ENCODE measurements at places on chromosomes 5 and 9.

- H3K4me1 ChIP-seq, result no peaks in the 10 kb centered on the region
- no peaks in the 10 kb centered on the region for H3K36me3 ChIP-seq
- no peaks in the 10 kb centered on the region for H3K27me3 ChIP-seq
- H3K4me3 ChIP-seq, result no peak overlapping the region
These were observed 457.5 kb downstream of the KIF4B start for GRCh38 chr5:155471027-155471426.

GRCh38 chr5:124365361-124365801 is 381.1 kb downstream of the ZNF608 start:
- peaks cover 2% of the 10 kb centered on the region for H3K27me3 ChIP-seq
- DNase-seq, result peak; percentile 26
- peak overlapping the region; percentile 75 for H3K27ac ChIP-seq
- no peak overlapping the region for H3K4me3 ChIP-seq
- H3K36me3 ChIP-seq, result peaks cover 6% of the 10 kb centered on the region

GRCh38 chr5:133393776-133394476 is 218.4 kb downstream of the FSTL4 start:
- H3K27ac ChIP-seq, result no peak overlapping the region
- peaks cover 11% of the 10 kb centered on the region for H3K27me3 ChIP-seq
- H3K36me3 ChIP-seq, result peaks cover 24% of the 10 kb centered on the region
- H3K4me1 ChIP-seq, result no peaks in the 10 kb centered on the region

DNA sequence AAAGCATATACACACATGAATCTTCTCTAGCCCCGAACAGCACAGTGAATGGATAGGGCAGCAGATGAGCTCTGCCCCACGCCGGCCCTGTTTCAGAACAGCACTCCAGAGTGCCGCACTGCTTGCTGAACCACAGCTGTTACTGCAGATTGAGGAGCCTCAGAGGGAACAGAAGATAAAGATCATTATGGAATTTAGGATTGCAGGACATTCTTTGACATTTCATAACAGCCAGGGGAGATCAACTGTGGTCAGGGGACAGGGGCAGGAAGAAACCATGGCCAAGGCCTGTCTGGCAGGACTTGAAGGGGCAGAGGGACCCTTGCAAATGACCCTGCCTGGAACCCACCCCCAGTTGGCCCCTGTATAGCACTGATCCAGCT is 20.6 kb downstream of the IRF1 start:
- DNase-seq, result no peak
- no peak overlapping the region for H3K27ac ChIP-seq
- peaks cover 8% of the 10 kb centered on the region for H3K4me1 ChIP-seq
- peaks cover 6% of the 10 kb centered on the region for H3K36me3 ChIP-seq
- peaks cover 3% of the 10 kb centered on the region for H3K27me3 ChIP-seq

- H3K4me1 ChIP-seq, result peaks cover 17% of the 10 kb centered on the region
- H3K4me3 ChIP-seq, result peak within 1 kb of the TSS; percentile 90
- peaks cover 3% of the 10 kb centered on the region for H3K27me3 ChIP-seq
- peak within 1 kb of the TSS; percentile 84 for H3K27ac ChIP-seq
These were observed at the start of gene EPB41L4A for GRCh38 chr5:112419164-112419985. EPB41L4A (minus strand) TSS chr5:112419277; CDS start chr5:112419039, 238 bp downstream.

- H3K36me3 ChIP-seq, result no peaks in the 10 kb centered on the region
- no peak overlapping the region for H3K4me3 ChIP-seq
- no peak overlapping the region for H3K27ac ChIP-seq
- DNase-seq, result no peak
- no peaks in the 10 kb centered on the region for H3K4me1 ChIP-seq
- H3K27me3 ChIP-seq, result no peaks in the 10 kb centered on the region
These were observed 334.5 kb downstream of the TLR4 start for GRCh38 chr9:118038713-118039112.

DNA sequence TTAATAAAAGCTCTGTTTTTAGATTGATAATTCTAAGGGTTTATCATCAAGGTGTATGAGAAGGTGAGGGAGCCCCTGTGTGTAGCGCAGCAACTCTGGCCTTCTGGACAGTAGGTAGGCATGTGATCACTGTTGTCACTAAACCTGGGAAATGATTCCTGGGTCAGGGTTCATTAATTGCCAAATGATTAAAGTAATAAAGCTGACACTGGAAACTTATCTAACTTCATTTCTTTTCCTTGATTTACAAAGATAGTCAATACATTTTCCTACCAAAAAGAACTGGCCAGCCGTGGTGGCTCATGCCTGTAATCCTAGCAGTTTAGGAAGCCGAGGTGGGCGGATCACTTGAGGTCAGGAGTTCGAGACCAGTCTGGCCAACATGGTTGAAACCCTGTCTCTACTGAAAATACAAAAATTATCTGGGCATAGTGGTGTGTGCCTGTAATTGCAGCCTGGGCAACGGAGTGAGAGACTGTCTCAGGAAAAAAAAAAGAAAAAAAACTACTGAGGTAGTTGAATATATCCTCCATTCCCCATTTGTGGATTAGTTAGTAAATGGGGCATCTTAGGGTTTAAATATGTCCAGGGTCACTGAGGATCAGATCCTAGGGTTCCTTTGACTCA is 2.4 kb downstream of the EHMT1 start:
- peak overlapping the region; percentile 99 for H3K4me3 ChIP-seq
- no peak for DNase-seq
- H3K27me3 ChIP-seq, result peaks cover 16% of the 10 kb centered on the region
- H3K27ac ChIP-seq, result no peak overlapping the region
- no peaks in the 10 kb centered on the region for H3K36me3 ChIP-seq

DNA sequence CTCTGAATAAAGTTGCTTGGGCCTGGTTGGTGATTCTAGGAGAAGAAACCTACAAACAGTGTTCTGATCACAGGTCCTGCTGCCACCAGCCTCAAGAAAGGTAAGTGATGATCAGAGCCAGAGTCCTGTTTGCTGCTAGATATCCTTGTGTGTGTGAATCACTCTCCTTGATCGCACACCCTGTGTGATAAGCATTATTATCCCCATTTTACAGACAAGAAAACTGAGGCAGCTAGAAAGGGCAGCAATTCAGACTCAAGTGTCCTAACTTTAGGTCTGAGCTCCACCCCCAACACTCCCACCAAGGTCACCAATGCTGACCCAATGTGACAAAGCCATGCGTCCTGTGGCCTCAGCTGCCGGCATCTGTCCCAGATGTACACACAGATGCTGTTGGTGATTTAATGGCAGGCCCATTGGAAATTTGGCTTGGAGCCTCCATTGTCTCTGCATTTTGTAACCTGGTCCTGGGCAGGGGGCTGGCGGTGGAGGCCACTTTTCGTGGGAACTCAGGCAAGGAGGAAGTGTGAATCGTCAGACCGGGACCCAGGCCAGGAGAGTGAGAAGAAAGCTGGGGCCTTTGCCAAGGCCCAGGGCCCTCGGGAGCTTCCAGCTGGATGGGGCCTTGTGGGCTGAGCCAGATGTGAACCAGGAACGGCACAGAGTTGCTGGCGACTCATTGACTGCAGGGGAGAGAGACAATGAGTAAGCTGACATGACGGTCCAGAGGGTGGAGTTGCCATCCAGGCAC is 29.8 kb upstream of the GGTA1 start:
- no peaks in the 10 kb centered on the region for H3K4me1 ChIP-seq
- H3K27ac ChIP-seq, result no peak overlapping the region
- H3K36me3 ChIP-seq, result no peaks in the 10 kb centered on the region
- no peak overlapping the region for H3K4me3 ChIP-seq
- H3K27me3 ChIP-seq, result peaks cover 4% of the 10 kb centered on the region
- DNase-seq, result no peak

GRCh38 chr5:116451905-116452450 is 122.6 kb downstream of the SEMA6A start:
- no peaks in the 10 kb centered on the region for H3K36me3 ChIP-seq
- peaks cover 63% of the 10 kb centered on the region for H3K4me1 ChIP-seq
- DNase-seq, result no peak
- no peak overlapping the region for H3K4me3 ChIP-seq
- H3K27ac ChIP-seq, result peak overlapping the region; percentile 43
- peaks cover 6% of the 10 kb centered on the region for H3K27me3 ChIP-seq

DNA sequence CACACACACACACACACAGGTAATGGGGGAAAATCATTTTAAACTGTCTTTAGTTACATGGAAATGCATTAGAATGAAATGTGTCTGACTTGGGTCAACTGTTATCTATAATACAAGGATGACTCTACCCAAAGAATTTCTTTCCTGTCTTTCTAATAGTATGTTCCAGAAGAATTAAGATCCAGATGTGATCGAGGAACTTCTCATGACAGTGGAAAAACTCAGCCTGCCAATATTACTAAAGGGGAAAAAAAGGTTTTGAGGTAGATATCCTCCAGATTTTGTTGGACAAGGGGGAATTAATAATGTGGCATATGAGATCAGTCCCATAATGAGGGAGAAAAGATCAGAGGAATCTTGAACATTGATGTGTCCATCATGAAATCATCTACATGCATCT is 190.6 kb upstream of the MAP3K1 start:
- peaks cover under 1% of the 10 kb centered on the region for H3K27me3 ChIP-seq
- no peak overlapping the region for H3K4me3 ChIP-seq
- H3K27ac ChIP-seq, result no peak overlapping the region
- H3K4me1 ChIP-seq, result no peaks in the 10 kb centered on the region
- peaks cover 10% of the 10 kb centered on the region for H3K36me3 ChIP-seq
- DNase-seq, result no peak

DNA sequence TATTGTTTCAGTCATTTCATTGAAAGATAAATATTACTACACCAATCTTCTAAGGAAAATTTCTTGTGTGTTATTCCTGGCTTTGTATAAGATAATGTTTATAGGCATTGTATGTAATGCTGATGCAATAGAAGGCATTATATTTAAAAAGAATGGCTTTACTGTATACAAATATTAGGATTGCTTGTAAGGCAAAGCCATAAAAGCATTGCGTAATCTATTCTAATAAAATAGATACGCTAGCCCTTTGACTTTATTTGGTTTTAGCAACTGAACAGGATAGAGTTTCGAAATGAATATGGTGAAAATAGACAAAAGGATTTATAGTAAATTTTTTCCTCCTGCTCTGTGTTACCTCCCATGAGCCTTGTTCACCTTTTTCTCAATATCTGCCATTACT is 5.5 kb upstream of the LYSMD3 start:
- H3K36me3 ChIP-seq, result no peaks in the 10 kb centered on the region
- H3K4me3 ChIP-seq, result no peak overlapping the region
- H3K27ac ChIP-seq, result no peak overlapping the region

- no peak overlapping the region for H3K27ac ChIP-seq
- no peak for DNase-seq
- no peaks in the 10 kb centered on the region for H3K27me3 ChIP-seq
These were observed 61.5 kb downstream of the ZFR start for GRCh38 chr5:32383065-32383464.

- H3K27me3 ChIP-seq, result peaks cover 6% of the 10 kb centered on the region
- peak overlapping the region; percentile 26 for H3K27ac ChIP-seq
- peak overlapping the region; percentile 82 for H3K4me3 ChIP-seq
- DNase-seq, result no peak
These were observed 697 bp upstream of the XPA start for GRCh38 chr9:97697837-97698236.

DNA sequence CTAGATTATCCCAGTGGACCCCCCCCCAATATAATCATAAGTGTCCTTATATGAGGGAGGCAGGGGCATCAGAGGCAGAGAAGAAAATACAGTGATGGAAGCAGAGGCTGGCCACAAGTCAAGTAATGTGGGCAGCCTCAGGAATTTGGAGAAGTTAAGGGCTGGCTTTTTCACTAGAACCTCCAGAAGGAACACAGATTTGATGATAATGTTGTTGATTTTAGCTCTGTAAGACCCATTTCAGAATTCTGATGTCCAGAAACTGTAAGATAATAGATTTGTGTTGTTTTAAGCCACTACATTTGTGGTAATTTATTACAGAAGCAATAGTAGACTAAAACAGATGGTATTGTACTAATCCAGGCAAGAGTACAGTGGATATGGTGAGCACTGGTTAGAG is 36.3 kb upstream of the LRRTM2 start:
- no peaks in the 10 kb centered on the region for H3K36me3 ChIP-seq
- H3K27me3 ChIP-seq, result peaks cover 8% of the 10 kb centered on the region
- peaks cover 21% of the 10 kb centered on the region for H3K4me1 ChIP-seq
- H3K27ac ChIP-seq, result peak overlapping the region; percentile 5
- H3K4me3 ChIP-seq, result no peak overlapping the region

GRCh38 chr9:100355561-100355960 is 2.8 kb upstream of the TEX10 start:
- peaks cover 2% of the 10 kb centered on the region for H3K27me3 ChIP-seq
- DNase-seq, result no peak
- H3K4me1 ChIP-seq, result peaks cover 9% of the 10 kb centered on the region
- peaks cover 11% of the 10 kb centered on the region for H3K36me3 ChIP-seq
- H3K27ac ChIP-seq, result no peak overlapping the region
- H3K4me3 ChIP-seq, result no peak overlapping the region

DNA sequence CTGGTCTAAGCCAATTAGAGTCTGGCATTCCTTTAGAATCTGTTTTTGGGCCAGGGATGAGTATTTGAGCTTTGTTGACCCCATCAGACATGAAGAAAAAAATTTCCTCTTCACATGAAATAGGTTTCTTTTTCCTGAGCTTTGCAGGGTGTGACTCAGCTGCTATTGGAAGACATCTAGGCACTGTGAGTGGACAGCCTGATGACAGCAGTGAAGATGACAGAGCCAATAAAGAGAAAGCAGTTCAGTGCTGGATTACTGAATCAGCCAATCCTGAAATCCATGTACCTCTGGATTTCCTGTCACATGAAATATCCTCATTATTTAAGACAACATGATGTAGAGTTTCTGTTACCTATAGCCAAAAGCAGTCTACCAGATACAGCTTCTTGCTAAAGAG is 51.3 kb upstream of the GRIA1 start:
- H3K4me1 ChIP-seq, result no peaks in the 10 kb centered on the region
- no peaks in the 10 kb centered on the region for H3K27me3 ChIP-seq
- no peaks in the 10 kb centered on the region for H3K36me3 ChIP-seq
- DNase-seq, result no peak
- H3K4me3 ChIP-seq, result no peak overlapping the region
- H3K27ac ChIP-seq, result no peak overlapping the region

GRCh38 chr5:38483805-38484398 is 72.5 kb downstream of the LIFR start:
- H3K36me3 ChIP-seq, result no peaks in the 10 kb centered on the region
- H3K4me3 ChIP-seq, result no peak overlapping the region
- no peak overlapping the region for H3K27ac ChIP-seq
- H3K4me1 ChIP-seq, result peaks cover 29% of the 10 kb centered on the region

GRCh38 chr5:143413958-143414669 is 10.6 kb upstream of the NR3C1 start:
- H3K27ac ChIP-seq, result no peak overlapping the region
- H3K4me3 ChIP-seq, result no peak overlapping the region
- H3K27me3 ChIP-seq, result peaks cover 3% of the 10 kb centered on the region
- DNase-seq, result no peak
- H3K36me3 ChIP-seq, result no peaks in the 10 kb centered on the region

DNA sequence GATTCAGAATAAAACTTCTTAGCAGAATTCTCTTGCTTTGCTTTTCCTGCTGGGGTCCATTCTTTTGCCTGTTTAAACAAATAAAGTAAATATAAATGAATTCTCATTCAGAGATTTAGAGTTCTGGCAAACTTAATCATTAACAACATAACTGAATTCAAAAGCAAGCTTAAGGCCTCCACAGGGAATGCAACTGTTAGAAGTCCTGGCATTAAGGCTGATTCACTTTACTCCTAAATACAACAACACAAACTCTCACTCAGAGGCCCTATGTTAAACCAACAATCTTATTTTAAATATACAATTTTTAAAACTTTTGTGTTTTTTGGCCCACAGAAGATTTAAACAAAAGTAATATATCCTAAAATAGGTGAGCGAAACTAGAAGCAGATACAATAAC is 178.3 kb downstream of the AP3B1 start:
- DNase-seq, result no peak
- H3K4me1 ChIP-seq, result peaks cover 14% of the 10 kb centered on the region
- no peak overlapping the region for H3K27ac ChIP-seq
- H3K36me3 ChIP-seq, result peaks cover 9% of the 10 kb centered on the region
- H3K27me3 ChIP-seq, result no peaks in the 10 kb centered on the region
- H3K4me3 ChIP-seq, result no peak overlapping the region
